Hypothalamus (tissue), 51 donors: ENCODE measurements at places on chromosomes 12 and 14.

DNA sequence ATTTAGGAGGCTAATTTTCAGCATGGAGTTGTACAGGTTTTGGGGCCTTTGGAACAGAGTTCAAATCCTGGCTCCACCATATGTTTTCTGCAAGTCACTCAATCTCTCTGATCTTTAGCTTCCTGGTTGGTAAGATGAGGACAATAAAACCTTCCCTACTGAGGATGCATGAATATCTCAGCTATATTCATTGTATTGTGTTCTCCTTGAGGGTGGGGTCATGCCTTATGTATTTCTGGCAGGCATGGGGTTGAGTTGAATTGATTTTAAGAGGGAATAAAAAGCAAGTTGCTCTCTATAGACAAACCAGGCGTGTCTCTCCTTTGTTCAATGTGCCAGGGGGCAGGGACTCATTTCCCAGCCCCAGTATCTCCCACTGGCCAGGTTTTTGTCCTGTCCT, 173.1 kb downstream of the C12orf75 start:
- DNase-seq, result no peak

DNA sequence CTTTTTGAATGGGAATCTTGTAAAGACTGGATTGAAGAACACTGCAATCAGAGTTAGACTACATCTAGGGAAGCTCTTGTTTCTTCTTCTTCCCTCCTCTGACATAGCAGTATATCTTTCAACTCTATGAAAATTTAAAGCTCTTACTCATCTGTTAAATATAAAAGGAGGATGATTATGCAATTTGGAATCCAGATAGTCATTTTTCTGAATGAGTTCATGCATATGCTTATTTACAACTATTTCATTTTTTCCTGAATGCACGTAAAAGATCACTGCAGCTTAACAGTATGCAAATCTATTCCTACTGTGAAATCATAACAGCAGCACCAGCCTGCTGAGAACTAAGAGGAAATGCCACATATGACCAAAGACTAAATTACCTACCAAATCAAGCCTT, 133.5 kb upstream of the TMCC3 start:
- no peak for DNase-seq

DNA sequence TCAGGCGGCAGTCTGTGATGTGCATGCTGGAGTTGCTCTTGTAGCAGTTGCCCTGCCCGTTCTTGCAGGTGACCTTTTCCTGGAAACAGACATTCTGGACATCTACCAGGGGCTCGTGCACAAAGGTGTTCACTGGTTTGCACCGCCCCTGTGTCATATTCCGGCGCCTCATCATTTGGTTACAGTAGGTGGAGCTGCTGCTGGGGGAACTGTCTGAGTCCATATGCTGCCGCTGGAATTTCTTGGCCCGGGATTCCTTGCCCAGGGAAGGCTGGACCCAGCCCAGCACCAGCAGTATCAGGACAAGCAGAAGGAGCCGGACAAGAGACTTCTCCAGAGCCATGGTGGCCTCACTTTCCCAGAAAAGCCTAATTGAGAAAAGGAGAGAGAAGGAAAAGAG, 918 bp downstream of the RNASE1 start:
- no peak for DNase-seq

- DNase-seq, result no peak
Observed at GRCh38 chr14:96108061-96108795, 69.1 kb downstream of the C14orf132 start.

DNA sequence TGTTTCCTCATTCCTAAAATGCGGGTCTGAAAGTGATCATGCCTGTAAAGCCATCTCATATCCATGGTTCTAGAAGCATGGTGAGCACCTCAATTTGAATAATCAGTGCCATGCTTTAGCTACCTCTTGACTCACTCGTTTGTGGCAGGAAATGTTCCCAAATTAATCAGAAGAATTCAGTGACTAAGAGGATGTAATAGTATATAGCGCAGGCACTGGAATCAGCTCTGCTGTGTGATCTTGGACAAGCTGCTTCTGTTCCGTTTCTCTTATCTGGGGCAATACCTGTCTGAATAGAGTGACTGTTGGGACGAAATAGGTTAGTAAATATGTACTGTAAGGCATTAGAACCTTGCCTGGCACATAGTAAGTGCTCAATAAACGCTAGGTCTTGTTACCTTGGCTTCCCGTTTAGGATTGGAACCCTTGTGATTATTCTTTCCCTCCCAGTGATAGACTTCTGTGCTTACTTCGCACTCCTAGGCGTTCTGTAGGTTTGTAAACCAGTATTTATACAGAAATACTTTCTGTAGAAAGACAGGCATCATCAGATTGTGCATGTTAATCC, 820 bp upstream of the SMAGP start:
- DNase-seq, result no peak
